Cerebellar nuclear complex (tissue), 1 donor: ENCODE measurements at places on chromosomes 11 and 22.

GRCh38 chr11:73968356-73968966 is 14.2 kb downstream of the UCP2 start:
- DNase-seq, result no peak

DNA sequence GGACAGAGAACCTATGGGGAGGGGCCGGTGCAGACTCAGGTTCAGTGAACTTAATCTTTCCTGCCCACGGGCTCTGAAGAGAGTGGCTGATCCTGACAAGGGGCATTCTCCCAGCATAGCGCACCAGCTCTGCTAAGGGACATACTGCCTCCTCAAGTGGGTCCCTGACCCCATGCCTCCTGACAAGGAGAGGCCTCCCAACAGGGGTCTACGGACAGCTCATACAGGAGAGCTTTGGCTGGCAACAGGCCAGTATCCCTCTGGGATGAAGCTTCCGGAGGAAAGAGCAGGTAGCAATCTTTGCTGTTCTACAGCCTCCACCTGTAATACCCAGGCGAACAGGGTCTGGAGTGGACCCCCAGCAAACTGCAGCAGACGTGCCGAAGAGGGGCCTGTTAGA is 394.0 kb downstream of the LRRC4C start:
- no peak for DNase-seq

- no peak for DNase-seq
Measured at GRCh38 chr11:92329646-92330045, 105.0 kb downstream of the FAT3 start.

GRCh38 chr11:6646071-6646470 is 9.5 kb downstream of the DCHS1 start:
- DNase-seq, result no peak

DNA sequence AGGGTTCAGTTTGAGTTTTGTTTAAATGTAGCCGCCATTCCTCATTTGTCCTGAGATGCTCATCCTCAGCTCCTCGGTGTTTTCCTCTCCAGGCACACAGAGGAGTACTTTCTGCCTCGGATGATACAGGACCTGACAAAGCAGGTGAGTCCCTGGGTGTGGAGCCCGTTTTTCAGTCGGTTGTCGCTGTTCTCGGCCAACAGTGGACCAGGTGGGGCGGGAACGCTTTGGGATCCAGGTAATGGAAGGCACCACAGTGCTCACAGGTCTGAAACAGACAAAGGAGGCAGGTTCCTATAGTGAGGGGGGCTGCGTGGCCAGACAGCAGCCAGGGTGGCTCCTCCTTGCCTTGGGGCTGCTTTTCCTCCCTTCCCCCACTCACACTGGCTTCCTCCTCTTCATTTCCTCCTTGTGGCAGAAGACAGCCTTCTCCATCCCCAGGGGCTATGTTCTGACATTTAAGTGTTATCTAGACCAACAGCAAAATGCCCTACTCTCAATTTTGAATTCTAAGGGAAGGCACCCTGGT is 19.4 kb downstream of the NADSYN1 start:
- no peak for DNase-seq

- DNase-seq, result peak; percentile 2
Measured at GRCh38 chr11:130369141-130369691, 54.5 kb upstream of the ZBTB44 start.

- DNase-seq, result no peak
Measured at GRCh38 chr22:17138513-17138912, 17.4 kb upstream of the TMEM121B start.

- DNase-seq, result no peak
Measured at GRCh38 chr22:16834971-16835370, 9.8 kb upstream of the XKR3 start.

GRCh38 chr11:32885556-32885955 is 7.1 kb upstream of the QSER1 start:
- no peak for DNase-seq

GRCh38 chr22:43439368-43440103 is 27.7 kb downstream of the MPPED1 start:
- DNase-seq, result no peak

DNA sequence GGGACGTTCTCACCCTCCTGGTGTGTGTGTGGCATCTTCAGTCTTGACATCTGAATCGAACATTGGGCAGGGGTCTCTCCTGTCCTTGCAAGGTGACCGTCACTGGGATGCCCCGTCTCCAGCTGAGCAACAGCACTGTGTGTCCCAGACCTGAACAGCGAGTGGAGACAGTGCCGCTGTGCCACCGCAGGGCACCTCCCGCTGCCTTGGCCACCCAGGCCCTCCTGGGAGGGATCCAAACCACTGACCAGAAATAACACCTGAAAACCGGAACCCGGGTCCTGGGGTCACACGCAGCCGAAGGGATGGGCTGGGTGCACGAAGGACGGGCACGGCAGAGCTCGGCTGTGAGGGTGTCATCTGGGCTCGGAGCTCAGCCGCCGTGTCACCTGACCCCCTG is 102.2 kb downstream of the BRD1 start:
- DNase-seq, result no peak
